COLO829 (cell line): ENCODE measurements at places on chromosomes 13 and 19.

DNA sequence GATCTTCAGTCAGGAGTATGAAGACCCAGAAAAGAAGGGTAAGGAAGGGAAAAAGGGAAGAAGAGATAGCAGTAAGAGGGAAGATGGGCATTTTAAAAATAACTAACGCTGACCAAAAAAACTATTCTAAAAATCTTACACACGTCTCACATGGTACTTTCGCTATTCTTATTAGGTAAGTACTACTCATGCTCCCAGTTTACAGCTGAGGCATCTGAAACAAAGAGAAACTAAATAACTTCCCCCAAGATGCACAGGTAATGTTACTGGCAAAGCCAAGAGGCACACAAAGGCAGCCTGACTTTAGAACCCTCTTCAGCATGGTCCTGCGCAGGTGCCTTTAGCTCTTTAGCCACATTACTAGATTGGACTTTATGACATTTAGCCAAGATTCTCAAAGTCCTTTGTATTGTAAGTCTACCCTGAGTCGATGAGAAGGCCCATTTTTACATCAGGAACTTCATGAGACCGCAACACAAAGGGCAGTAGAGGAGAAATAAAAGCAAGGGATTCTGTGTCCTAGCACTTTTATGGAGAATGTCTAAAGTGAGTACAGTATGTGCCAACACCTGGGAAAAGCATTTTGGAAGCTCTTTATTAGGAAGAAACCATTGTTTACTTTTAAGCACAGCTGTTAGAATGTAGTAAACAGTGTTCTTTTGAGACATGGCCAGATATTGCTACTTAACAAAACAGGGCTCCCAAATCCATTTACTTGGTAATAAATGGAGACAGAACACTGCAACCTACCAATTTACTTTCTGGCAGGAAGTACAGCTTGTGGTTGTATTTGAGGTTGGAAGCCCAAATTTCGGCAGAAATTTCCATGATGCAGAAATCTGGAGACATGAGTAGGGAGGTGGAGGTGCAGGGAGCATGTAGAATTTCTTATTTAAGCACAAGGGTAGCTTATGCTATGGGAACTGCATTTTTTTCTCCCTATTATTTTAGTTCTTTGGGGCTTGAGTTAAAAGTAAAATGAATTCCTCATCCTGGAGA, 250.7 kb downstream of the KCTD12 start:
- no peak for DNase-seq

DNA sequence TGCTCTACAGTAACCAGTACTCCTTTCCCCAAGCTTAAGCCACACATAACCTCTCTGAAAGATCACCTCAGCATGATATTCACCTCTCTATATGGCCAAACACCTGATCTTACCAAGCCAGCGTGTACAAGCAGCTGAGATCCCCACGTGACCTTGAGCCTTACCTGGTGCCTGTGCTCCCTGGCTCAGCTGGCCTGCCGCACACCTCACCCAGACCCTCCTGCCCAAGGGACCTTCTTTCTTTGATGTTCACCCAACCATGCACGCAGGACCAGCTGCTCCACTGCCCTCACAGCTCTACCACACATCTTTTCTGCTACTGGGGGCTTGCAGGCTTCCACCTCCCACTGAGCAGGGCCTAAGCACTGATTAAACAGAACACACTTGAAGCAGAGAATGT, 9.0 kb downstream of the DHRS12 start:
- no peak for DNase-seq

- no peak for DNase-seq
These were observed 147.2 kb upstream of the ZNF507 start for GRCh38 chr19:32197896-32198882.

GRCh38 chr19:30692181-30692811, 320.1 kb downstream of the ZNF536 start:
- no peak for DNase-seq

- peak; percentile 2 for DNase-seq
These were observed 1585.4 kb downstream of the EFNB2 start for GRCh38 chr13:104949840-104950740.

- DNase-seq, result no peak
These were observed 9.1 kb downstream of the NOP53 start for GRCh38 chr19:47754206-47755064.

GRCh38 chr19:2887391-2887914, 13.3 kb upstream of the ZNF57 start:
- peak; percentile 73 for DNase-seq

GRCh38 chr13:45137526-45137925, 17.2 kb downstream of the GTF2F2 start:
- DNase-seq, result no peak

GRCh38 chr13:73034901-73035300, 23.9 kb upstream of the KLF5 start:
- DNase-seq, result no peak

DNA sequence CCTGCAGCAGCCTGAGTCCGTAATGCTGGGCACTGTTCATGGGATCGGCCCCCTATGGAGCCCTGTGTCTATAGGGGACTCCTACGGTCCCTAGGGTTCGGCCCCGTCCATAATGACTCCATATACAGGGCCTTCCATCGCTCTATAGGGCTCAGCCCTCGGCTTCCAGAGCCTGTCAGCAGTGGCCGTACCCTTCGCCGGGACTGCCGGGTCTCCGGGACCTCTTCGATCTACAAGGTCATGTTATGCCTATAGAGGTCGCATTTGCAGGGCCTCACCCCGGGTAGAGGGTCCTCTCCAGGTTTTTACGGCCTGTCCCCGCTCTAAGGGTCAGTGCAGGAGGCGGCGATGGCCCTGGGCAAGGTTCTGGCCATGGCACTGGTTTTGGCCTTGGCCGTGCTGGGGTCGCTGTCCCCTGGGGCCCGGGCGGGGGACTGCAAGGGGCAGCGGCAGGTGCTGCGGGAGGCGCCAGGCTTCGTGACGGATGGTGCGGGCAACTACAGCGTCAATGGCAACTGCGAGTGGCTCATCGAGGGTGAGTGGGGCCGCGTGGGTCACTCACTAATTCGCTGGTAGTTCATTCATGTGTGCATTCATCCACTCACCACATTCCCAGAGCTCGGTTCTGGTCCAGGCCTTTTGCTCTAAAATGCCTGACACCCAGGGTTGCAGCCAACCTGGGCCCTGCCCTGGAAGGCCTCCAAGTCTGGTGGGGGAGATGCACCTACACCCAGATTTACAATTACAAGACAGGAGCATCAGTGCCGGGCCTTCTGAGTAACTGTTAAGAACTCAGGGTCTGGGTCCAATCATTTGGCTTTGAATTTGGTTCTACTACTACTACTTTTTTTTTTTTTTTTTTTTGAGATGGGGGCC, 699 bp downstream of the MEGF8 start:
- no peak for DNase-seq

- no peak for DNase-seq
These were observed 14.6 kb downstream of the AP2A1 start for GRCh38 chr19:49781394-49781793.

GRCh38 chr19:3274942-3275582, 50.6 kb downstream of the CELF5 start:
- DNase-seq, result peak; percentile 25

DNA sequence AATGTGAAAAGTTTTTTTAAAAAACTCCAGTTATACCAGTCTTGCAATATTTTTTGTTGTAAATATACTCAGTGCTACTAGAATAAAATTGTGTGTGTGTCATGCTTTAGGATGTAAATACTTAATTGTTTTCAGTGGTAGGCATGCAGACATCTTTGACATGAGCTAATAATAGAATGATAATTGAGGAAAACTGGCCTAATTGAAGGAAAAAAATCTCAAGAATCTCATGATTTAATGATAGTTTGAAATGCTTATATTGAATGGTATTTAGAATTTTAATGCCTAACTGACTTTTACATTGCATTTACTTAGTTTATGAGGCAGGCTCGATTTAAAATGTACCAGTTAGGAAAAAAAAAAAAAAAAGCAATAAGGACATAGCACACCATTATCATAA, 3.2 kb upstream of the MAB21L1 start:
- no peak for DNase-seq

GRCh38 chr19:47762615-47763308, 15.7 kb upstream of the SELENOW start:
- DNase-seq, result no peak

- DNase-seq, result peak; percentile 76
These were observed 4.7 kb upstream of the PRMT1 start for GRCh38 chr19:49672131-49672919.

GRCh38 chr19:56350416-56351045, 35.9 kb upstream of the ZSCAN5A start:
- DNase-seq, result peak; percentile 23

DNA sequence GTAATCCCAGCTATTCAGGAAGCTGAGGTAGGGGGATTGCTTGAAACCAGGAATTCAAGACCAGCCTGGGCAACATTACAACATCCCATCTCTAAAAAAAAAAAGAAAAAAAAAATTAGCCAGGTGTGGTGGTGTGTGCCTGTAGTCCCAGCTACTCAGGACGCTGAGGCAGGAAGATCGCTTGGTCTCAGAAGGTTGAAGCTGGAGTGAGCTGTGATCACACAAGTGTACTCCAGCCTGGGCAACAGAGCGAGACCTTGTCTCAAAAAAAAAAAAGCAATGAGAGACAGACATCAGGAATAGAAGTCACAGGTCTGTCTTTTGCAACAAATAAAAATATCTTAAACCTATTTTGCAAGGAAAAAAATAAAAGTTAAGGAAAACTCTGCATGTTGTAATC, 23.3 kb downstream of the TMEM38A start:
- DNase-seq, result no peak

DNA sequence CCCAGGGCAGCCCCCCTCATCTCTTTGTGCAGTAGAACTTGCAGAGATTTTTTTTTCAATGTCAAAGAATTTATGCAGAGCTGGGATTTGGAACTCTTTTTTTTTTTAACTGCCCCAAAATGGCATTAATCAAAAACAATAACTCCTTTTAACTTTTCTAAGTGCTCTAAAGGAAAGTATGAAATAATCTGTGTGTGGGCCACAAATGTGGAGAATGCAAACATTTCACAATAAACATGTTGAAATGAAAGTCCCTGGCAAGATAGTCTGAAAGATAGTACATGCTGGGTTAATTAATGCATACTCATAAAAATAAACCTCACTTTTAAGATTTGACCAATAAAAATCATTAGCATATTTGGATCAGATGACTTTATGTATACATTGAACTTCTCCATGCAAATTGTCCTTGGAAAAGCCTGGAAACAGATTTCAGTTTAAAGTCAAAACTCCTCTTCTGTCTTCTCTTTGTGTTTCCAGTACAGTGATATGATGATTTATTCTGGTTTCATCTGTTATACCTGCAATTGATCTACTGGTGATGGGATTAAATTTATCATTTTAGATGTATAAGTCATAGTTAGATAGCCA, 30.5 kb upstream of the ZNF536 start:
- DNase-seq, result peak; percentile 32

DNA sequence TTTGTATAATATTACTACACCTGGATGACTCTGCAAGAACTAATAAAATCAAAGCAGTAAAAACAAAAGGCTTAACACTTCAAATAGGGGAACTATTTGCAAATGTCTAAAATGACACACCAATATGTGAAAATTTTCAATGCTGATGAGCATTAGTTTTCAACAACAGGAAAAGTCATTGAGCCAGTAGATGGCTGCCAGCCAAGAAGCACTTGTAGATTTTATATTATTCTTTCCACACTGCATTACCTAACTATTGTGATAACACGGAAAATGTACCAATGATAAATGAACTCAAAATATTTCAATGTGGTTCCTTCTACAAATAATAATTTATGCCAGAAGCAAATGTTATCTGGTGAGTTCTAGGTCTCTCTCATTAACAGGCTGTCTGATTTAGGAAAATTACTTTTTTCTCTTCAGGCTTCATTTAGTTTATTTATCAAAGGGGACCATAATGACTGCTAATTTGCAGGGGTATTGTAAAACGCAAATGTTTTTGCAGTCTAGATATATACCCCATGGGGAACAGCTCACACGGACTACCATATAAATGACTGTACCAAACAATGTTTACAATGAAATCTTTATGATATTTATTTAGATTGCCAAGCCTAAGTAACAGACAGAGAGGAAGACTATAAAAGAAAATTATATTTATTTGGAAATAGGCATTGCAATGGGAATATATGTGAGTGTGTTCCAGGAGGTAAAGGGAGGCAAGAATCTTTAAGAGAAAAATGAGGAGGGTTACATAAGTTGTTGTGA, 407.8 kb downstream of the LIG4 start:
- no peak for DNase-seq
